SIG-M5 (cell line): ENCODE measurements at places on chromosomes 2 and 18.

- DNase-seq: no peak
Observed at GRCh38 chr18:36589857-36590543, 238.8 kb downstream of the TPGS2 start.

DNA sequence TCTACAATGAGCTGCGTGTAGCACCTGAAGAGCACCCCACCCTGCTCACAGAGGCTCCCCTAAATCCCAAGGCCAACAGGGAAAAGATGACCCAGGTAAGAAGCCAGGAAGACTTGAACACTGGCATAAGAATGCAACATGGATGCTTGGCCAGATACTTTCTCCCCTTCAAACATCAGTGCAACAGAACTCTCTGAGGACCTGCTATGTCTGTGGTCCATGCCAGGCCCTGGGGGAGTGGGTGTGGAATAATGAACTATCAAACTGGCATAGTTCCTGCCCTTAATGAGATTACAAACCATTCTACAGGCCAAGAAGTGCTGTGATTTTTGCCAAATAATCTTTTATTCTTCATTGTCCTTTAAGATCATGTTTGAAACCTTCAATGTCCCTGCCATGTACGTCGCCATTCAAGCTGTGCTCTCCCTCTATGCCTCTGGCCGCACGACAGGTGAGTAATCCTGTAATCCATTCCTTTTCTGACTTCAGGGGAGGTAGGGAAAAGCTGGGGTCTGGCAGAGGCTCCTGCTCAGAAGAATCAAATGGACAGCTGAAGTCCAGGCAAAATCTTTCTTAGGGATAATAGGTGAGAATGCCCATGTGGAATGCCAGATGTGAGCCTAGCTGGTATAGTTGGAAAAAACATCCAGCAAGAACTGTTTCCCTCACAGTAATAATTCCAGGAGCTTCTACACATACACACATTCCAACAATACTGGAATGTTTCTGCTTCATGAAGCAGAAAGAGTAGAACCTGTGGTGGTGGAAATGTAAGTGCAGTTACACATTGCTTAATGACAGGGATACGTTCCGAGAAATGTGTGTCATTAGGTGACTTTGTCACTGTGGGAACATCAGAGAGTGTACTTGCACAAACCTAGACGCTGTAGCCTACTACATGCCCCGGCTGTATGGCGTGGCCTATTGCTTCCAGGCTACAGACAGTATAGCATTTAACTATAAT is 16.2 kb downstream of the ACTG2 start:
- DNase-seq: no peak

DNA sequence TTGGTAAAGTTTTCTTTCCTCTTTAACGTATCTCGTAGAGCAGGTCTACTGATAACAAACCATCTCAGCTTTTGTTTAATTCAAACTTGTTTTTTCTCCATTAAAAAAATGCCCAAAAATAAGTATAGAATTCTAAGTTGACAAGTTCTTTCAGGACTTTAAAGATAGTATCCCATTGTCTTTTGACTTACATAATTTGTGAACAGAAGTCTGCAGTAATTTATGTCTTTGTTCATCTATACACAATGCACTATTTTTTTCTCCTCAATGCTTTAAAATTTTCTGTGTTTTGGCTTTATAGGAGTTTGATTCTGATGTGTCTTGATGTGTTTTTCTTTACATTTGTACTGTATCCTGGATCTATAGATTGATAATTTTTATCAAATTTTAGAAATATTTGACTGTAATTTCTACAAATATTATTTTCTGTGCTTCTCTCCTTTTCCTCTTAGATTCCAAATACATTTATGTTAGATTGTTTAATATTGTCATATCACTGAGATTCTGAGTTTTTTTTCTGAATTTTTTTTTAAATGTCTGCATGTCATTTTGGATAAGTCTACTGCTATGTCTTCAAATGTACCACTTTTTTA is 143.3 kb downstream of the FTCDNL1 start:
- no peak for DNase-seq

DNA sequence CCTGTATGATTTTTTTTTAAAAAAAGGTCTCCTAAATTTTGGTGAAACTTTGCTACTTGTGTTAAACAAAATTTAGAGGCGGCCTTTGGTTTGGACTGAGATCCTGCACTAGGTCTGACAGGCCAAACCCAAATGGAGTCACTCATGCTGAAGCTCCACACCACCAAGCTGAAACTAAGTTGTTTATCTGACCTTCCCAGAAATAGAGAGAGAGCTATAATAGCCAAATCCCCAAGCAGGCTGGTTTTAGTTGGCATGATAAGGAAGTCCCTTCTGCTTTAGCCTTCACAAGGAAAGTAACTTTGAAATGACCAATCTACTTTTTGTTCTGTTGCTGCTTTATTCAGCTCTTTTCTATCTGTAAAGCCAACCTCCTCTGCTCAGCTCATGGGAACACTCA is 17.1 kb upstream of the THUMPD2 start:
- DNase-seq: no peak

DNA sequence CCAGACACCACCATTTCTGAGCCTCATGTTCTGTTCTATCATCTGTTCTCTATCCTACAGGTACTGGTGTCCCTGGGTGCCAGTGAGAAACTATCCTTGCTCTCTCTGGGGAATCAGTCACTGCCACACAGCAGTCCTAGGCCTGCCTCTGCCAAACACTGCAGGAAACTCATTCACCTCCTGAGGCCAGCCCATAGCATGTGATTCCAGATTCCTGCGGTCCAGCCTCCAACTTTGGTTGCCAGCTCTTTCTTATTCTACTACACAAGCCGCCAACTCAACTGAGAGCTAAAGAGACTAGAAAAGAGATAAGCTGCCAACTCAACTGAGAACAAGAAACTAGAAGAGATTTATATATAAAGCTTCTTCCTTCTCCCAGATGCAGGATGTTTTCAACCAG is 8.8 kb upstream of the TTLL4 start:
- no peak for DNase-seq

DNA sequence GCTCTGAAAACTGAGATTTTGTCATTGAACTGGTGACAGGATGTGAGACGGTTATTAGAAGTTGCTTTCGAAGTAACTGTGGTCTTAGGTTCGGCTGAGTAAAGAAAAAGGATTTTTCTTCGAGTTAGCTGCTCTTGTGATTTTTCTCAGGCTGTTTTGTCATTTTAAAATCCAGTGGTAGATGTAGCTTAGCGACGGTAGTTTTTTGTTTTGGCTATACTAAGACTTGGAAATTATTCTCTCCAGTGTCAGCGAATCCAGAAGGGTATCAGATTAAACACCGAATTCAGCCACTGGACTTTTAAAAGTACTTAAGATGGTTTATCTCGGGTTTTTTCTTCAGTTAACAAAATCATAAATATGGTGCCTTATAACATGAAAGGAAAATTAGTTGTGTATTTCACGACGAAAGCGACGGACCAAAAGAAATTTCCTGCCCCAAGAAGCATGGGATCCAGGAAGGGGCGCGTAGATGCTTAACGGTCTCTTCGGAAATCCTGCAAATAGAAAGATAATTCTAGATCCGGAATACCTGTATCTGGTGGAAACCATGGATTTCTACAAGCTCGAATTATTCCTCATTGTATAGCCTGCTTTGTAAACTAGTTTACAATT is 1.2 kb downstream of the SFT2D3 start:
- no peak for DNase-seq

GRCh38 chr2:129803032-129803431 is 176.4 kb upstream of the RAB6C start:
- no peak for DNase-seq
